HS-27A (cell line): ENCODE measurements at places on chromosomes 7 and 10.
A peak's percentile ranks its signal among the peaks of the same experiment; 100 is the strongest.

DNA sequence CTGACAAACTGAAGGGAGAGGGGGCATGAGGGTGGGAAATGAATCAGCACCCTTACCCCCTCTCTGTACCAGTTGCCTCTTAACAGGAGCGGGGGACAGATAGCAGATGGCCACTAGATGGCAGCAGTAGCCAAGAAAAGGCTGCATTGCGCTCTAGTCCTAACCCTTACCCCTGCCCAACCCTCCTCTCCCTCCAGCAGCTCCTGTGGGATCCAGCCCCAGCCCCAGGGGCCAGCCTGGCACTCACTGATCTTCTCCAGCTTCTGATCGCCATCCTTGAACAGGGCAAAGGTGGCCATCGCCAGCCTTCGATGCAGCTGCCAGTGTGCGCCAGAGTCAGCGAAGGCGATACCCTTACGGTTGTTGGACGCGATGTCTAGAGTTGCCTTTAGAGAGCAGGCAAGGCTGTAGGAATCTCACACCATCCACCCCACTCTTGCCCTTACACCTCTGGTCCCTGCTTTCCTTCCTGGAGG, 2.2 kb downstream of the CYP17A1 start:
- DNase-seq, result peak; percentile 27

DNA sequence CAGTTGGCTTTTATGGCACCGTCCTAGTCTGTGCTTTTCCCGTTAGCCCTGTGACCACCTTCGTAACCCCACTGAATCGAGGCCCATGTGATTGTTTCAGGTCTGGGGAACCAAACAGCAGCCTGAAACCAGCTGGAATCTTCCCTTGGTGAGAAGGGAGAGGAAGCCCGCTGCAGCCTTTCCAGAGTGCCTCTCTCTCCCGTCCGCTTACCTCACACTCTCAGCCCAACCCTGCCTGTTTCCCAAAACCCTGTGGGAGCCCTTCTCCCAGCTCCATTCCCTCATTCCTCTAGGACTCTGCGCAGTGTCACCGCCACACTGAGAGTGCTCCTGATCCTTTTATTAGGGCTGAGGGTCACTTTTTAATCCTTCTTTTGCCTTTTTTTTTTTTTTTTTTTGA, 139.6 kb downstream of the WDR37 start:
- no peak for DNase-seq

DNA sequence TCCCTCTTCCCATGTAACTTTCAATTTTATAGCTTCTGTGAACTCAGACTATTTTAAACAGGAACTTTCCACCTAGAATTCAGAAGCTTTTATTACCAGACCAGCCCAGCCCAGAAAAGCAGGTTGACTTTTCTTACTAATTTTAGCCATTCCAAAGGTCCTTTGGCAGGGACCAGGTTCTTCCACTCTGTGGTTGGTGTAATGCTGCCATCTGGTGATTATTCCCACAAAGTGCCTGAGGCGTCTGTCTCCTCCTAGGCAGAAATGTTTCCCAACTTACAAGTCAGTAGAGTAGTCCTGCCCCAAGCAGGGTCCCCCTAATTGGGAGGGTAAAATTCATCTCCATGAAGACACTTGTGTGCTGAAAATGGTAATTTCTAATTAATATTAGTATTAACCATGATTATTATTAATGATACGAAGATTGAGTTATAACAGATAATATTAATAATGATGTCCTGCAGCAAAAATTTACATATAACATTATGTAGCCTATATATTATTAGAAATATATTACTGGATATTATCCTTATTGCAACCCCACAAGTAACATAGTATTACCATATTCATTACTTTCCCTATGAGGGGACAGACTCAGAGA, 53.0 kb upstream of the PPP1R17 start:
- no peak for DNase-seq

DNA sequence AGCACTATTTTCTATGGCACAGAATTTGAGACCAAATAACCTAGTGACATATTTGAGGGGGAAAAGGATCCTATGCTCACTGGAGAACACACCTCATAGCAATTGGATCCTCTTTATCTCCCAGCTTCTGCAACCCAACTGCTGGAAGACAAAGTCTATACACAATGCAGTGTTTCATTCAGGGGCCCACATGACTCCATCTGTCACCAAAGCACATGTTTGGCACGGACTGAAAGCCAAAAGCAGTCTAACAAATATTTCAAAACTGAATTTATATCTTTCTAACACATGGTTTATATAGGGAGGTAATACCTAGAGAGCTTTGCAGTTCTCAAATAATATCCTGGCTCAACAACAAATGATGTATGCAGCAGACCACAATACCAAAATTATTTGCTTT, 39.2 kb downstream of the ADAM12 start:
- DNase-seq, result no peak

GRCh38 chr10:61398366-61399129, 54.6 kb downstream of the TMEM26 start:
- no peak for DNase-seq

- no peak for DNase-seq
Observed at GRCh38 chr10:88138319-88138848, 275.0 kb downstream of the PTEN start.

- DNase-seq, result no peak
Observed at GRCh38 chr10:69801094-69801433, 642 bp upstream of the COL13A1 start.

- no peak for DNase-seq
Observed at GRCh38 chr7:137169282-137169698, 174.2 kb downstream of the PTN start.

- no peak for DNase-seq
Observed at GRCh38 chr7:988426-988911, 5.5 kb downstream of the CYP2W1 start.

GRCh38 chr10:95464280-95464679, 96.9 kb downstream of the SORBS1 start:
- DNase-seq, result no peak

GRCh38 chr10:106716381-106716780, 448.1 kb downstream of the SORCS1 start:
- DNase-seq, result no peak

DNA sequence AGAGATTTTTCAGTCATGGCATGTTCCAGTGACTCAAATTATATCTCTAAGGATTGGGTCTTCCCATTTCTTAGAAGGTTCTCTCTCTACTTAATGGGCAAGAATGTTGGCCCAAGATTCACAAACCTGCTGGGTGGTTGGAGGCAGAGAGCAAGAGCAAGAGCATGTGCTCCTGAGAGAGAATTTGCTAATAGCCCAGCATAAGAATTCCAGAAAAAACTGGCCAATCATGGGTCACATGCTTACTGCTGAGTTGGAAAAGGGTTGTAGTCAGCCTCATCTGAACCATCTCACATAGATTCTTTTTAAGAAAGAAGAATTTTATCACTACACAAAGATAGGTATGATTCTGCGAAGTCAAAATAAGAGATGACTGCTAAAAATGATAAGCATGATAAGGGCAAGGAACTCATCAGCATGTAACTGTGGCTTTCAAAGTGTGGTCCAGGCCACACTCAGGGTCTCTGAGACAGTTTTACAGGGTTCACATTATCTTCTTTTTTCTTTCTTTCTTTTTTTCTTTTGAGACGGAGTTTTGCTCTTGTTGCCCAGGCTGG, 8.2 kb upstream of the VCL start:
- DNase-seq, result no peak

GRCh38 chr7:34168013-34168412, 262.7 kb downstream of the BMPER start:
- DNase-seq, result no peak

DNA sequence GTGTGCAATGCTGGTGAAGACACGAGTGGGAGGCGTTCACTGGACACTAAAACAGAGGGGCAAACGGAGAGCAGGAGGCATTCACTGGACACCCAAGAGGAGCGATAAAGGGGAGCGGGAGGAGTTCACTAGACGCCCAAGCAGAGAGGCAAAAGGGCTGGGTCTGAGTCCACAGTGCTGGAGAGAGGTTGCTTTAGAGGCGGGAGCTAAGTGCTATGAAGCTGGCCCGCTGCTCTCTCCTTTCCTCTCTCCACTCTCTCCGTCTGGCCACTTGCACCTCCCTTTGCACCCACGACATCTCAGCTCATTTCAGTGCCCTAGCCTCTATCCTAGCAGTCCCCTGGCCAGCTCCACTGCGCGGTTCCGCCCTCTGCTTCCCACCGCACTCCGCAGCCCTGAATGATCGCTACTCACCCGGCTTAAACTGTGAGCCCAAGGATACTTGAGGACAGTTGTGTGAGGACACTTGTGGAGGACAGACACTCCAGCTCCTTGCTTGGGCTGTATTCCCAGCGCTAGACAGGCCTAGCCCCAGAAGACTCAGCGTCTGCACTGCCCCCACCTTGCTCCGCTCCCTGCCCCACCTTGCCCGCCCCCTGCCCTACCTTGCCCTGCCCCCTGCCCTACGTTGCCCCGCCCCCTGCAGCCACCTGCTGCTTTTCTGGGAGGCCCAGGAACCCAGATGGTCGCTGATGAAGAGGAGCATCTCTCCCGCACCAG, 78.8 kb upstream of the CPXM2 start:
- no peak for DNase-seq

DNA sequence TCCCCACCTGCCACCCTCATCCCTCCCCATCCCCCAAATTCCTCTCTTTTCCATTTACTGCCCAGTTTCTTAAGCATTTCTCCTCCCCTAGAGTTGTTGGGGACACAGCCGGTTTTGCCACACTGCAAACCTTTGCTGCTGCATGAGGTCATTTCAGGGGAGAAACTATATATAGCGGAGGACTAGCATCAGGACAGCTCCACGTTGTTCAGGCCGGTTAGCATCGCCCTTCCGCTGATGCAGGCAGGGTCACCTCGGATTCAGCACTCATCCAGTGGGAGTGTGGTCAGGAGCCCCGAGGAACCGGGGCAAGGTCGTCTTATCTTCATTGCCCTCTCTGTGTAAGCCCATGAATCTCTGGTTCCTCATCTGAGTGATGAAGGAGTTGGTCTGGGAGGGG, 15.6 kb downstream of the UBTD1 start:
- no peak for DNase-seq

DNA sequence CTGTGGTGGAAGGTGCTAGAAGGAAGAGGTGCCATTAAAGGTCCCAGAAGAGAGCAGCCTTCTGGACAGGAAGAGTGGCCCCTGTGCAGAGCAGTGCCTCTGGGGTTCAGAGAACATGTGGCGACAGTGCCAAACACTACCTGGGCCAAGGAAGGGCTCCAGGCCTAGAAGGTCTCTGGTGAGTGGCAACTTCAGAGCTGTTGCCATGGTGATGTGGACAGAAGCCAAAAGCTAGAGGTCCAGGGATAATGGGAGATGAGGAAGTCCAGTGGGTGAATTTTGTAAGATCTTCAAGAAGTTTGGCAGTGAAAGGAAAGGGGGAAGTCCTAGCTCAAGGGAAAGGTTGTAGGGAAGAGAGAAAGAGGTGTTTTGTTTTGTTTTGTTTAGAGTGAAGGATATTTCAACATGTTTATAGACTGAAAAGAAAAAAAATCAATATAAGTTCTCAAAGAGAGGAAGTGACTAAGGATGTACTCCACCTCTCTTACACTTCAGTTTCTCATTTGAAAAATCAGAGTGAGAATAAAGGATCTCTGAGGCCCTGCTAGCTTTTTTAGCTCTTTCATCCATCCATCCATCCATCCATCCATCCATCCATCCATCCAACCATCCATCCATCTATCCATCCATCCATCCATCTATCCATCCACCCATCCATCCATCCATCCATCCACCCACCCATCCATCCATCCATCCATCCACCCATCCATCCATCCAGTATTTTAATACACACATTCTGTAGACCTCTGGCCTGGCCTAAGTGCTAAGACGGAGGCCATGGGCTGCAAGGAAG, 77.1 kb upstream of the DUSP5 start:
- DNase-seq, result no peak

GRCh38 chr7:90624225-90624911, 28.2 kb downstream of the CDK14 start:
- no peak for DNase-seq

DNA sequence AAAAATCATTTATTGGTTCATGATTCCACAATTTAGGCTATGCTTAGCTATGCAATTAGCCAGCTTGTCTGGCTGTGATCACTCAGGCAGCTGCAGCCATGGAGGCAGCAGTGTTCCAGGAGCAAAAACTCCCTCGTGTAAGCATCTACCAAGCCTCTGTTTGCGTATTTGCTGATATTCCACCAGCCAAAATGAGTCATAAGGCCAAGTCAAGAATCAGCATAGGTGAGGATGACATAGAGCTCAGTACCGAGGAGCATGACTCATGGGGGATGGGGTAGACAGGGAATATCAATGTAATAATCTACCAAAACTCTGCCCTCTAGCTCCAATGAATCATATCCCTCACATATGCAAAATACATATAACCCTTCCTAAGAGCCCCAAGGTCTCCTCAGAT, 63.3 kb downstream of the IMMP2L start:
- DNase-seq, result no peak

GRCh38 chr7:141342621-141343408, 208.4 kb upstream of the AGK start:
- no peak for DNase-seq

GRCh38 chr7:6346581-6346980, 74.2 kb upstream of the CYTH3 start:
- DNase-seq, result no peak

GRCh38 chr7:44324204-44324480, 1.3 kb downstream of the CAMK2B start:
- no peak for DNase-seq

- DNase-seq, result peak; percentile 81
Observed at GRCh38 chr10:133258818-133259601, 17.7 kb downstream of the ADAM8 start.

- DNase-seq, result no peak
Observed at GRCh38 chr10:112774798-112775197, 175.2 kb upstream of the TCF7L2 start.

DNA sequence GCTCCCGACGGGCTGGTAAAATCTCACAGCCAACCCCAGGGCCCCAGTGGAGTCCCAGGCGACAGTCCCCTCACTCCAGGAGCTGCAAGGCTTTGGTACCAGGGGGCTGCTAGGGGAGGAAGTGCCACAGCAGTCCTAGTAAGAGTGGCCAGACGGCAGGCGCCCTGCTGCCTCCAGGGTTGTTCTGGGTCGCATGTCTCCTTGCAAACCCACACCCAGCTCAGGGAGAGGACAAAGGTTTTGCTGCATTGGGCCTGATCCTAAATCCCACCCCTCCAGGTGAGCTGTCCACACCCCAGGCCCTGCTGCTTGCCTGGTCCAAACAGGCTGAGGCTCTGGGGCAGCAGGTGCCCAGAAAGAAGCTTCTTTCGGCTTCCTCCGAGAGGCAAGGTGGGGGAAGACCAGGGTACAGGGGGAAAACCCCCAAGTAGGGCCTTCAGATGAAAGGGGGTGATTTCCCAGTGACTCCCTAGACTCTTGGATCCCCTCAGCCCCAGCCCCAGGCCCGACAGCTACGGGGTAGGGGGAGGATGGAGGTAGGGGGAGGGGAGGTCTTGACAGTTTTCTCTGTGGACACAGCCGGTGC, 4.2 kb upstream of the KCP start:
- DNase-seq, result no peak

- no peak for DNase-seq
Observed at GRCh38 chr7:50304911-50305582, 531 bp downstream of the IKZF1 start.
